ENCODE measurements at places on chromosomes 16 and 17.

DNA sequence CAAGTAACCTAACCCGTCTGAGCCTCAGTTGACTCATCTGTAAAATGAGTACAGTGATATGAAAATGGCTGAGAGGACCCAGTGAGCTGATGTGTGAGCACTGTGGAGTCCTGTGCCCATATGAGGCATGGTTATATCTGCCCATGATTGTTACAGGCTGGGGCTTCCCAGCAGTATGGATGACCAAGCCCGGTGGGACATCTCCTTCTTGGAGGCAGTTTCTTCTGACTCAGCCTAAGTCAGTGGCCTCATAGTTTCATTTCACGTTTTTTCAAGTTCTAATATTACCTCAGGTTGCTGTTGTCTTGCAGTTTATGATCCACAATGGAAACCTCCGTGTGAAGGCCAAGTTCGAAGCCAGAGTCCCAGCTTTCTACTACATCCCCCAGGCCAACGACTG lies 4.8 kb downstream of the ADAP2 start:
- no peak for DNase-seq

DNA sequence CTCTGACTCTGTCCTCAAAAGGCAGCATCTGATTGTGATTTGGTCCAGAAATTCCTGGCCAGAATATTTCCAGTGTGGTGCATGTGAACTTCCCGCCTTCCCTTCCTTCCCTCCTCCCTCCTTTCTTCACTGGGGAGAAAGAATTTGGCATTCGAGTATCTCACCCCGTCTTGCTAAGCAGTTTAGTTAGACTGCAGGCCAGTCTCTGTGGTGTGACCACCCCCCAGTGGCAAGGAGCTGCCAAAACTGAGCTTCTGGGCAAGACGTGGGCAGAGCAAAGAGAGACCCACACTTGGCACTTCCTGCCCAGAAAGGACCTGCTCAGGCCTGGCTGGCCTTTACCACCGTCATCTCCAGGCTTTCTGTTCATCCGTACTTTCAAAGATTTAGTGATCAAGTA lies 36.4 kb downstream of the SNX20 start:
- peak; percentile 42 for DNase-seq

DNA sequence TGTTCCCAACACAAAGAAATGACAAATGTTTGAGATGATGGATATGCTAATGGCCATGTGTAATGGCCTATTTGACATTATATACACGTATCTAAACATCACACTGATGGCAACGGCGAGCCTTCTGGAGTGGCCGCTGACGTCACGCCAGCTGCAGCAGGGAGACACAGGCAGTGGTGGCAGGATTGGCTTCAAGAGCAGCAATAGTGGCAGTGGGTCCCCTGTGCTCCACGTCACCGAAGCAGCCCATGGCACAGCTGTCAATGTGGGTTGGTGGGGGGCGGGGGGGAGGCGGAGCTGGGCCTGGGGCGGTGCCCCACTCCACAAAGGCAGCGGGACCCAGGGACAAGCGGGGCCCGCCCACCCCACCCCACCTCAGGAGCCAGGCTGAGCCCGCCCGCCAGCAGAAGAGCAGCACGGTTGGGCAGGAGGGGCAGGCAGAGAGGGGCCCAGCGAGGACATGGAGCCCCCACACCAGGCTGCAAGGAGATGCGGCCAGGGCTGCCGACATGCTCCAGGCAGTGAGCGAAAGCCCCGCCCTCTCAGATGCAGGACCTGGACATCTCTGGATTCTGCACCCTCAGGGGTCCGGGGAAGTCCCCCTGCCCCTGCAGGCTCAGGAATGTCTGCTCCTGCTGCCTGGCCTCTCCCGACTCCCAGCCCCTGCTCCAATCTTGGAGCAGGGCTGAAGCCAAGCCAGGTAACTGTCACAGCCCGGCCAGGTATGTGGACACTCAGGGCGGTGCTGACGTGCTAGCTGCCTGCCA lies 64.6 kb downstream of the USP32 start:
- peak; percentile 70 for DNase-seq

GRCh38 chr16:82049484-82049883 lies 14.4 kb downstream of the HSD17B2 start:
- DNase-seq, result no peak

DNA sequence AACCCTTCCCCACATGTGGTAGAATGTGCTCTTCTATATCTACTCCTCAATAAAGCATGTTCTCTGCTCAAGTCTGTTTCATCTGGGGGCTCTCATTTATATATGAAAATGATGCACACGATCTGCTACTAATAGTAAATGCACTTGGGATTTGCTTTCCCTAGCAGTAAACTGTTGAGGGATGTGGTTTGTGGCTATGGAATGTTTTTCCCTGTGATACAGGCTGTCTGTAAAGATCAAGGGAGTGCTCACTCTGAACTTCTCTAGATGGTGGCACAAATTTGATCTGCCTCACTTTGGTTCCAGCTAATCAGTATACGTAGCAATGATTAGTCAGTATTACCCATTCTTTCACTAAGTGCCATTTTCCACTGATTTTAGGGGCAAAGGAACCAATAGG lies 18.8 kb downstream of the TAC4 start:
- DNase-seq, result no peak

DNA sequence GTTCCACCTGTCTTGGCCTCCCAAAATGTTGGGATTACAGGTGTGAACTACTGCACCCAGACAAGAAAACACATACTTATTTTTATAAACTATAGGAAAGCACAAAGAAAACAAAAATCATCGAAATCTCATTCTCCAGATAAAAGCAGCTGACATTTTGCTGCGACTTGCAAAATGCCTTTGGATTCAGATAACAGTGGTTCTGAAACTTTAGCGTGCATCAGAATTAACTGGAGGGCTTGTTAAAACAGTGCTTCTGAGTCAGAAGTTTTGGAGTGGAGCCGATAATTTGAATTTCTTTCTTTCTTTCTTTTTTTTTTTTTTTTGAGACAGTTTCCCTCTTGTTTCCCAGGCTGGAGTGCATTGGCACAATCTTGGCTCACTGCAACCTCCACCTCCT lies 17.7 kb upstream of the GJD3 start:
- DNase-seq, result no peak

- no peak for DNase-seq
These were observed 20.3 kb downstream of the KATNB1 start for GRCh38 chr16:57755726-57756423.

- no peak for DNase-seq
These were observed 2.8 kb upstream of the PMFBP1 start for GRCh38 chr16:72174726-72175125.

Measured in neural progenitor cell (in vitro differentiated cells).